ENCODE measurements at places on chromosomes 4 and X. TPM values are rescaled to one million over a fixed set of nuclear protein-coding genes. Genes with fewer than 3 reads are reported as not detected.

DNA sequence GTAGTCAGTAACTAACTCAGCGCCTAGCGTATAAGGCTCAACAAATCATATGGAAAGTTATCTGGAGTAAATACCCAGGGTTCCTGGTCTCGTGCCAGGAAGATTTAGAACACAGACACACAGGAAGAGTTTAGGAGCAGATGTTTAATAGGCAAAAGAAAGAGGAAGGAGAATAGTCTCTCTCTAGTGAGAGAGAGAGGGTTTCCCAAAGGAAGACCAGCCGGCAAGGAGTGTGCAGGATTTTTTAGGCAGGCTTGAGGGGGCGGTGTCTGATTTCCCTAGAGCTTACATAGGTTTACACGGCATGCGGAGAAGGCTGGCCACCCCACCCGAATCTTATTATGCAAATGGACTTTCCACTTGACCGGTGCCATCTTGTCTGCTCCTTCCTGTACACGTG lies 284.0 kb upstream of the FRG1 start:
- DNase-seq: no peak

GRCh38 chr4:94408549-94409374 lies 43.0 kb upstream of the PDLIM5 start:
- no peak for DNase-seq

- DNase-seq: no peak
Measured at GRCh38 chrX:152905081-152905420, 7.2 kb downstream of the ZNF185 start.

- DNase-seq: no peak
Measured at GRCh38 chr4:170035845-170036244, 9.7 kb upstream of the MFAP3L start.

DNA sequence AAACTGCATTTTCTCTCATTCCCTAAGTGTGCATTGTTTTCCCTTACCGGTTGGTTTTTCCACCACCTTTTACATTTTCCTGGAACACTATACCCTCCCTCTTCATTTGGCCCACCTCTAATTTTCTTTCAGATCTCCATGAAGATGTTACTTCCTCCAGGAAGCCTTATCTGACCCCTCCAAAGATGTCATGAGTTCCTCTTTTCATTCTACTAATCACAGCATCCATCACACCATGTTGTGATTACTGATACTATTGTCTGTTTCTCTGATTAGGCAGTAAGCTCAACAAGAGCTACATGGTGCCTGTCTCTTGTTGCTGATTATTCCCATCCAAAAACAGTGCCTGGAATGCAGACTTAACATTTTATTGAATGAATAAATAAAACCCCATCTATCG lies 2.9 kb upstream of the AFP start:
- no peak for DNase-seq

DNA sequence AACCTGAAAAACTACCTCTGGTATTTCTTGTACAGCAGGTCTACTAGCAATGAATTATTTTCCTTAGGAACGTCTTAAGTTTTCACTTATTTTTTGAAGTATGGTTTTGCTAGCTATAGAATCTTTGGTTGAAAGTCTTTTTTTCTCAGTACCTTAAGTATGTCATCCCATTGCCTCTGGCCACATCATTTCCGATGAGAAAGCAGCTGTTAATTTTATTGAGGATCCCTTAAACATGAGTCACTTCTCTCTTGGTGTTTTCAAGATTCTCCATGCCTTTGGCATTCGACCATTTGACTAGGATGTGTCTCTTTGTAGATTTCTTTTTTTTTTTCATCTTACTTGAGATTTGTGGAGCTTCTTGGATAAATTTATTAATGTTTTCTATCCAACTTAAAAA lies 803.8 kb upstream of the AMOT start:
- no peak for DNase-seq

- DNase-seq: no peak
Measured at GRCh38 chrX:9626379-9626778, 139.3 kb downstream of the GPR143 start.

- no peak for DNase-seq
Measured at GRCh38 chr4:141425124-141425523, 204.4 kb downstream of the ZNF330 start.

DNA sequence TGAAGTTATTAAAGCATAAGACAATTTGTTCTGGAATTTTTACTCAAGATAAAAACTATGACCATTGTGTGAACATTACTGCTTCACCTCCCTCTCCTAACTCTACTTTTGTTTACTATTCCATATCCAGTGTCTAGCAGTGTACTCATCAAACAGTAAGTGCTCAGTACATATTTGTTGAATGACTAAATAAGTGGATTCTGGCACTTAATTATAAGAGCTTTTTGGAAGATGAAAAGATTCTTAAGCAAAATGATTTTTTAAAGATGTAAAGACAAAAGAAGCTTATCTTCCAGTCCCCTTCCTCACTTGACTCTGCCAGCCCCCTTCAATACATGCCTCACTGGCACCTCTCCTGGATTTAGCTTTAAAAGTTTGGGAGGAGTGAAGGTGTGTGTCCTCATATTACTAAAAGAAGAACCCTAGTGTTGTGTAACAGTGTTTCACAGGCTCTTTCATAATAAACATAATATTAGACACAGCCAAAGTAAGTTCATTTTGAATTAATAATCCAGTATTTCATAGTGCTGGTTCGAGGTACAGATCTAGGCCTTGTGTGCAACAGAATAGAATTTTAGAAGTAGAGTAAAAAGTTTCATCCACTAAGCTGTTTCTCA lies 53.0 kb downstream of the GAB1 start:
- DNase-seq: no peak

GRCh38 chr4:86967798-86968197 lies 33.0 kb downstream of the AFF1 start:
- no peak for DNase-seq

- DNase-seq: no peak
Measured at GRCh38 chrX:46376246-46376885, 168.9 kb downstream of the ZNF674 start.

DNA sequence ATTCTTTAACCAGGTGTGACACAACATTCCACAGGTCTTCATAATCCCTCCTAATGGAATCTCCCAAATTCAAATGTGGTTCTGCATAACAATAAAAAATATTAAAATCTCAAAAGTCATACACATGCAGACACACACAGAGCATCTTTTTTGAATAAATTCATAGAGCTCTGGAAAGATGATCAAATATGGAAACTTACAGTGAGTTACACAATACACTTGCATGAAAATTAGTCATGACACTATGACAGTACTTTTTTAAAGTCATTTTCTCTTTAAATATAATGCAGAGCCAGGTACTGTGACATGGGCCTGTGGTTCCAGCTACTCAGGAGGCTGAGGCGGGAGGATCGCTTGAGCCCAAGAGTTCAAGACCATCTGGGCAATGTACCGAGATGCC lies 38.9 kb downstream of the DDX60L start:
- no peak for DNase-seq

DNA sequence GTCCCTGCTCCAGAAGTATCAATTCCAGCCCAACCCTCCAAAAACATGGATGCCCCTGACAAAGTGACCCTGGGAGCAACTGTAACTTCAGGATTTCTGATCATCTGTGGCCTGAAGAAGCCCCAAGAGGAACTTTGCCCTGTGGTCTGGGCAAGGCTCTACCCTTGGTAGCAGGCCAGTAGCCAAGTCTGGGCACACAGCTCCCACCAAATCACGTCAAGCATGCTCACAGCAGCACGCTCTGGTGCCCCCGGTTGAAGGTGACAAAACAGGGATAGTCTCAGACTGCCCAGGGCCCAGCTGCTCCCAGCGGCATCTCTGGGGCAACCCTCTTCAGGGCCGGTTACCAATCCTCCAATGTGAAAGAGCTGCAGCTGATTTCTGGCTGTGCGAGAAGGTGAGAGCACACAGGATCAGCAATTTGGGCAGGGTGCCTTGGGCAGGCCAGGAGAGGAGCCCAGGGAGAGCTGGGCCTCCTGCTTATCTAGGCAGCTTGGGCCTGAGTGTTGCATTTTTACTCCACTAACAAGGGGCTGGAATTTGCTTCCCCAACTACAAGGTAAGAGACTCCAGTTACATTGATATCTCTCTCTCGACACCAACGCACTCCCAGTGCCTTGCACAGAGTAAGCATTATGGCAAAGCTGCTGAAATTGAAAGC lies 418.1 kb downstream of the BCOR start:
- no peak for DNase-seq

- DNase-seq: no peak
Measured at GRCh38 chr4:105197777-105198176, 51.1 kb downstream of the TET2 start.

DNA sequence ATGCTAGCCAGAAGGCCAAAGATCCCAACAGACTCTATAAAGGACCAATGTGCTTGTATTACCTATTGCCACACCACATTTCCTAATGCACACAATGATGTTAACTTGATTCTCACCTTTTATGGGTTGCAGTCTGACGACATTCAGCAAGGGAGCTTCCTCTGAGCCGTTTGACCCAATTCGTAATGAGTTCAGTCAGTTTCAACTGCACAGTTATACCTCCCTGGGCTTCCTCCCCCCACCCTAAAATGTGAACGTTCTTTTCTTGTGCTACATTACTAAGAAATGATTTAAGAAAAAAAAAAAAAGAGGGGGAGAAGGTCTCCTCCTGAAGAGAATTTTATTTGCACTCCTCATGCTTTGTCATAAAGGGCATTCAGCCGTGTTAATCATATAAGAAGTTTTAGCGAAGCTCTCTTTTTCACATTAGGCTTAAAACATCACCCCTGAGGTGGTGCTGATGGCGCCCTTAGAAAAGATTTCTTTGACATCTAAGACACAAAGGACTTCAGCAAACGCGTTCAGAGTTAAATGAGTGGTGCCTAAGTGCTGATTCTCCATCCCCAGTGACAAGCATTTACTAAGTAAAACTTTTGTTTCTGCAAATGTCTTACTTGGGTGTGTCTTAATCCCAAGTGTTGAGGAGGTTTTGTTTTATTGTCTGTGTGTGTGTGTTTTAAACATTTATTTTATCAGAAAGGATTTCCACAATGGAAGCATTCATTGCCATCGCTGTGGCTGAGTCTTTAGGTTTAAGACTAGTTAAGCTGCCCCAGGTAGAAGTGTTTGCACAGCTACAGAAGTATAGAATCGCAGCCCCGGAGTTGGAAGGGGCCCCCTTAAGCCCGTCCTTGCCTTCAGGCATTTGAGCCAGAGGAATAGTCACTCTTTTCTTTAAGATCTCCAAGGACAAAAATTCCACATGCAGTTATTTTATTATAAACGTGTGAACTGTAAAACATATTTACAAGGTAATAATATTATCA lies 15.2 kb upstream of the GPC3 start:
- DNase-seq: no peak

DNA sequence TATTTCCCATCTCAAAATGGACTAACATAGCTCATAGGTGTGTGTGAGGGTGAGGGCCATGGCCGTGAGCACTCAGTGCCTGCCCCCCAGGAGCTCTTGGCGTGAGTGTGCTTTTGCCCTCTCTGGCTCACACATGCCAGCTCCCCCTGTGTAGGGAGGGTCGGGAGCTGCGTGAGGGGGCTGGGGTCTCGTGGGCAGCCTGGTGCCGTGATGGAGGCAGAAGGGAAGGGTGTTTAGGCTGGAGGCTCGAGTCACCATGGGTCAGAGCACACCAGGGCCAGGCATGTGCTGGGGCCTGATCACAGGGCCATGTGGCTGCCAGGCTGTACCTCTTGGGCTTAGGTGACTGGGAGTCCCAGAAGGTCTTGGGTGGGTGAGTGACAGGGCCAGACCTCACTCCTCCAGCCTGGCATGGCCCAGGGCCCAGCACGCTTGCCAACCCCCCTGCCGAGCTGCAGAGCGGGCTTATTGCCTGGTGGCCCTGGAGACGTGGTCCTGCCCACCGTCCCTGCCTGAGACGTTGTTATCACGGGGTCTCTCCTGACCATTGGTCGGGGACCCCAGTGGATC lies 44.0 kb downstream of the ADRA2C start:
- DNase-seq: no peak

DNA sequence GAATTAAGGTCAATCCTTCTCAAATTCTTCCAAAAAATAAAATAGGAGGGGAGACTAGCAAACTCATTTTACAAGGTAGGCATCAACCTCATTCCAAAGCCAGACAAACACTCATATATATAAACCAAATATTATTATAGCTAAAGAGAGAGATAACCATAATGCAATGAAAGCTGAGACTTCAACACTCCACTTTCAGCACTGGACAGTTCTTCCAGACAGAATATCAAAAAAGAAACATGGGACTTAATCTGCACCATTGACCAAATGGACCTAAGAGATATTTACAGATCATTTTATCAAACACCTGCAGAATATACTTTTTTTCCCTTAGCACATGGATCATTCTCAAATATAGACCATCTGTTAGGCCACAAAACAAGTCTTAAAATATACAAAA lies 15.5 kb upstream of the EDA2R start:
- DNase-seq: no peak

GRCh38 chr4:1385373-1386340 lies 20.6 kb downstream of the NKX1-1 start:
- DNase-seq: no peak

DNA sequence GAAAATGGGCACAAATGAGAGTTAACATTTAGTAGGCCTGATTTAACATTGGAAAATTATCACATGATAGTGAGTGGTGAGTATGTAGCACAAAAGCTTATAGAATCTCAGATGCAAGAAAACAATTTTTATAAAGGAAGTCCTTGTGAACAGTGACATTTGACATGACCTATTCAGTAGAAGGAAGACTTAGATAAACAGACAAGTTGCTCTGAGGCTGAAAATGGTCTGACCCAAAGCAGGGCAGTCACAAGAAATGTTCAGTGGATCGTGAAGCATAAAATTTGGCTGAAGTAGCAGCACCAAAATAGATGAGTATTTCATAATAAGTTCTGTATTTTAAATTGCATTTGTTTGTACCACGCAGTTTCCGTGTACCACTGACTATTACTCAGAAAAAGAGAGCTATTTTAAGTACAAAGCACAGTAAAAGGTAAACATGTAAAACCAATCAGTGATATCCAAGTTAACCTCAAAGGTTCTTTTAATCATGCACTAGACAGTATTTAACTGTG lies 605.7 kb upstream of the PABPC4L start:
- DNase-seq: no peak

- DNase-seq: no peak
Measured at GRCh38 chrX:51894697-51895336, 1.4 kb downstream of the MAGED1 start.

DNA sequence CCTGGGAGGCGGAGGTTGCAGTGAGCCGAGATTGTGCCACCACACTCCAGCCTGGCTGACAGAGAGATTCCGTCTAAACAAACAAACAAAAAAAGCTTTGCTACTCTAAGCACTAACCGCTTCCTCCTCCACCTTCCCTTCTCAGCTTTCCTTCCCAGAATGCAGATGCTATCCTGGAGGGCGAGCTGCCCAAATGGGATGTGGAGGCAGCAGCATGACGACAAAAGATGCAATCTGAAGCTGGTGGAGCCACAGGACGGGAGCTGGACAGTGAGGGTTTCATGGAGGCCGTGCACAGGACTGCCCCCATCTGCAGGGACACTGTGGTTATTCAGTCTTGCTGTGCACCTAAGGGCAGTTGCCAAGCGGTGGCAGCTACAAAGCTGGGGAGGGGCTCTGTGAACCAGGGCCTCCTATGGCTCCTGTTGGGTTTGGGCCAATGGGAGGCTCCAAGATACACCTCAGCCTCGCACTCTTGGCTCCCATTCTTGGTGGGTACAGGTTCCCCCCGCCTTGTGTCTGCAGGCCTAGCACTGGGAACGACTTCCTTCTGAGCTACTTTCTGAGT lies 47.4 kb downstream of the WDR1 start:
- DNase-seq: no peak

The SSX2B gene
- total RNA-seq: not detected

The SPARCL1 gene
- 368 TPM for total RNA-seq

The HUWE1 gene
- 99.7 TPM for total RNA-seq

The CT45A9 gene
- total RNA-seq: not detected

The PDGFC gene
- total RNA-seq: 32.4 TPM

The PYURF gene
- 116 TPM for total RNA-seq
